ENCODE measurements at places on chromosomes 7 and 10. TPM values are rescaled to one million over a fixed set of nuclear protein-coding genes. Genes with fewer than 3 reads are reported as not detected.

GRCh38 chr10:101879456-101880231, 36.0 kb upstream of the KCNIP2 start:
- DNase-seq: no peak
- no peak overlapping the region for H3K4me3 ChIP-seq
- H3K36me3 ChIP-seq: no peaks in the 10 kb centered on the region
- no peak overlapping the region for H3K27ac ChIP-seq
- no peaks in the 10 kb centered on the region for H3K4me1 ChIP-seq
- no peaks in the 10 kb centered on the region for H3K27me3 ChIP-seq

GRCh38 chr10:38047666-38048065, 37.2 kb downstream of the ZNF33A start:
- DNase-seq: no peak
- no peak overlapping the region for H3K4me3 ChIP-seq
- H3K36me3 ChIP-seq: peaks cover 5% of the 10 kb centered on the region
- H3K27ac ChIP-seq: no peak overlapping the region
- no peaks in the 10 kb centered on the region for H3K4me1 ChIP-seq

DNA sequence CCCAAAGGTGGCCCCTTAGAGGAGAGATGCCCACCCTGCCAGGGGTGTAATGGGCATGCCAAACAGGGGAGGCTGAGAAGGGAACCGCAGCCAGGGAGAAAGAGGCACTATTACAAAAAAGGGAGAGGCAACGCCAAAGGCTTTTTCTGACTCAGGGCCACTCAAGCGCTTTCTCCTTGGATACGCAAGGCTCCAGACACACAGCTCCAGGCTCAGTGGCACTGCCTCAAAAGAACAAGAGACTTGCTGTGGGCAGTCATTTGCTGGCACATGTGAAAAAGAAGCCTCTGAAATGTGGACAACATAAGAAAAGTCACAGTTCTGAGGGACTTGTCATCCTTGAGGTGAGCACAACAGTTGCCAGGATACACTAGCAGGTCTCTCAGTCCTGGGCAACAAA, 128.4 kb downstream of the DGKI start:
- H3K27me3 ChIP-seq: no peaks in the 10 kb centered on the region
- H3K27ac ChIP-seq: peak overlapping the region; percentile 8
- no peaks in the 10 kb centered on the region for H3K4me1 ChIP-seq

C10orf62 gene
- 0.42 TPM for total RNA-seq

DNA sequence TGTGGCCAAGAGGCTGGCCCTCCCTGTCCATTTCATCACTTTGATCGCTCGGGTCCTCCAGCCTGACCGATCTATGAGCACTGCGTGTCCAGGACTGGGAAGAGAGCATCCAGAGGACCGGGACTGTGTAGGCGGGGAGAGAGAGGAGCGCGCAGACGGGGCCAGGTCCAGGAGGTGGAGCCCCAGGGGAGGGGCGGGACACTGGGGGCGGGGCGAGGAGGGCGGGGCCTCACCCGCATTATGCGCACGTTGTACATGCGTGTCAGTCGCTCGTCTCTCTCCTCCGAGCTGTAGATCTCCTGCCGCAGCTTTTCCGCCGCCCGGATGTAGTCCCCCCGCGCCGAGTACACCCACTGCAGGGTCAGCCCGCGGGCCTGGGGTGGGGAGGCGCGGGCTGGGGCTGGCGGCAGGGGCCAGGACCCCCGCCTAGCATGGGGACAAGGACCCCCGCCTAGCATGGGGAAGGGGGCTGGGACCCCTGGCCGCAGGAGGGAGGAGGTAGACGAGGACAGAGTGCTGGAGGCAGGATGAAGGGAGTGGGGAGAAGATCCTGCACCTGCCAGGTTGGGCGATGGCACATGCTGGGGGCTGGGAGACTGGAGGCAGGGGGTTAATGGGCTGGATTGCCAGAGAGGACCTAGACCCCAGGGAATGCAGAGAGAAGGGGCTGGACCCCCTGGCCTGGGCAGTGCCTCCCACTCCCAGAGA, 14.3 kb downstream of the MOSPD3 start:
- DNase-seq: peak; percentile 95
- no peaks in the 10 kb centered on the region for H3K36me3 ChIP-seq
- no peak overlapping the region for H3K4me3 ChIP-seq
- no peaks in the 10 kb centered on the region for H3K4me1 ChIP-seq
- H3K27ac ChIP-seq: no peak overlapping the region
- H3K27me3 ChIP-seq: no peaks in the 10 kb centered on the region

- no peaks in the 10 kb centered on the region for H3K36me3 ChIP-seq
- H3K4me3 ChIP-seq: no peak overlapping the region
- no peak for DNase-seq
- no peak overlapping the region for H3K27ac ChIP-seq
These were observed 100.8 kb downstream of the EBF3 start for GRCh38 chr10:129863201-129863663.

MMD2 gene
- not detected for total RNA-seq

ASB10 gene
- not detected for total RNA-seq

ADAM8 gene
- total RNA-seq: 17.0 TPM

GRCh38 chr7:96739167-96739566, 29.5 kb upstream of the SEM1 start:
- no peak overlapping the region for H3K27ac ChIP-seq
- no peaks in the 10 kb centered on the region for H3K4me1 ChIP-seq
- H3K4me3 ChIP-seq: no peak overlapping the region
- no peak for DNase-seq

GRCh38 chr7:51017576-51018535, 235.2 kb upstream of the GRB10 start:
- DNase-seq: no peak
- no peak overlapping the region for H3K4me3 ChIP-seq
- no peak overlapping the region for H3K27ac ChIP-seq
- no peaks in the 10 kb centered on the region for H3K4me1 ChIP-seq

GRCh38 chr10:34815185-34816084, at the start of gene PARD3:
PARD3 (minus strand) TSS chr10:34815296; CDS start chr10:34814995, 301 bp downstream.
- peak within 1 kb of the TSS; percentile 86 for H3K4me3 ChIP-seq
- peak within 1 kb of the TSS; percentile 9 for H3K27ac ChIP-seq
- DNase-seq: peak; percentile 86
- no peaks in the 10 kb centered on the region for H3K27me3 ChIP-seq

DNA sequence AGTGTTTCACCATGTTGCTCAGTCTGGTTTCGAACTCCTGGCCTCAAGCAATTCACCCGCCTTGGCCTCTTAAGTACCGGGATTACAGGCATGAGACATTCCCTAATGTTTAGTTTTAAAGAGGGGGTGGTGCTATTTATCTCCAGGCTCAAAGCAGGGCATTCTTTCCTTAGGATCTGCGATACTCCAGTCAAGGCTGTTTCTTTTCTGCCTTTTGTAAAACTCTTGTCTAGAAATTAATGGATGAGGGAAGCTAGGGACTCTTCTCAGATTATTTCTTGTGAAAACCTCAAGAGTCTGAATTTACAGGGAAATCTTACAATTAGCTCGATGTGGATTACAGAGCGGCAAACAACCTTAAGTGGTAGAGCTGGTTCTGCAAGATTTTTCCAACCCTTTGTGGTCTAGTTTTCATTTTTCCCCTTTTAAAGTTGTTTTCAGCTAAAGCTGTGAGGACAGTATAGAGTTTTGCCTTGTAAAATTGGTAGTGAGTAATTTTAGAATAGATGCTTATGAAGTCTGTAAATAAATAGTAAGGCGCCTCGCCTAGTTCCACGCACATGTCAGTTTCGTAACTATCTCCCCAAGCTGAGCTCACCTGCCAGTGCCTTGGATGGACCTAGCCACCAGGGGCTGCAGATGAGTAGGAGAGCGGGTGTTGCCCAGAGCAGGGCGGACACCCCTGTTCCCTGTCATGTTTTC, 53.1 kb downstream of the CUX1 start:
- no peak overlapping the region for H3K27ac ChIP-seq
- DNase-seq: no peak
- H3K36me3 ChIP-seq: no peaks in the 10 kb centered on the region
- no peak overlapping the region for H3K4me3 ChIP-seq
- no peaks in the 10 kb centered on the region for H3K27me3 ChIP-seq
- H3K4me1 ChIP-seq: peaks cover 4% of the 10 kb centered on the region

Data from aorta (tissue), 5 donors.